HCT116 (cell line): ENCODE measurements at places on chromosomes 4 and X.
A peak's percentile ranks its signal among the peaks of the same experiment; 100 is the strongest.

GRCh38 chr4:137200322-137200721 is 332.0 kb downstream of the PCDH18 start:
- no peak for DNase-seq

GRCh38 chr4:22434895-22435294 is 81.0 kb downstream of the ADGRA3 start:
- DNase-seq: peak; percentile 13

DNA sequence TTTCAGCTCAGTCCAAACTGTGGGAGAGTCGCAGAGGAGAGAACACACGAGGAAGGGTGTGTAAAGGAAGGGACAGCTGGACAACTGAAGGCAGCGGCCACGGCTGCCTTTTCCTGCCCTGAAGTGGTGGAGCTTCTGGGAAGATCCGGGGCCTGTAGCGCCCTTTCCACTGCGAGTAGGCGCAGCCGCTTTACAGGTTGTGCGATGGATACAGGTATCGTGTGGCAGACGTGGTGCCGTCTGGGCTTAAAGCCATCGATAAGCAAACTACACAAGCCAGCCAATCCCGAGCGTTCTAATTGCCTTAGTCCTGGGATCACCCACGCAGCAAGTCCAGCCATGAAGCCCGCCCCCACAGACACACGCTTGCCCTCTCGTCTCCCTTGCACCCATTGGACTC is 15.4 kb downstream of the NKX6-1 start:
- no peak for DNase-seq

DNA sequence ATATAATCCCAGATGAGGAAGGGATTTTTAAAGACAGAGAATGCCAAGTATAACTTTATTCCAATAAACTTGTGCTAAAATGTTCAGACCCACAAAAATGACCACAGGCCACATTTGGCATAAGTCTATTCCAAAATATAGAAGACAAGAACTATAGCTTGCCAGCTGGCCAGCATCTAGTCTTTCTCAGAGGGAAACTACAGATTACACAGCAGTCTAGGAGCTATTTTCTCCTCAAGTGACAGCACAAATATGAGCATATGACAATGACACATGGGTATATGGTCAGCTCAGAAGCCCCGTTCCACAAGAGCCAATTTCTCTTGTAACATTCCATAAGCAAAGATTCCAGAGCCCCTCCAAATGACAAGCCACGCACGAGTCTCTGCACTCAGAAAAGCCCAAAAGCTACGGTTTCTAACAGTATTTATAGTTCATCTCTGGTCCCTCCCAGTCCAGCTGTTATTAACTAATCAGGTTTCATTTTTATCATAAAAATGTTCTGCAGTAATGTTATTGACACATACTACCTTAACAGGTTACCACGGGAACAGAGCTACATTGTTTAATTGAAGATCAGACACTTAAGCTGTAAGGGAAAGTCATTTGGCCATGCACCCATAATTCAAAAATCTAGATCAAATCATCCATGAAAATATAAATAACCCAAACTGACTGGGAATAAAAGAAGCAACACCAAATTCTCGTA is 70.3 kb downstream of the RAB28 start:
- no peak for DNase-seq

DNA sequence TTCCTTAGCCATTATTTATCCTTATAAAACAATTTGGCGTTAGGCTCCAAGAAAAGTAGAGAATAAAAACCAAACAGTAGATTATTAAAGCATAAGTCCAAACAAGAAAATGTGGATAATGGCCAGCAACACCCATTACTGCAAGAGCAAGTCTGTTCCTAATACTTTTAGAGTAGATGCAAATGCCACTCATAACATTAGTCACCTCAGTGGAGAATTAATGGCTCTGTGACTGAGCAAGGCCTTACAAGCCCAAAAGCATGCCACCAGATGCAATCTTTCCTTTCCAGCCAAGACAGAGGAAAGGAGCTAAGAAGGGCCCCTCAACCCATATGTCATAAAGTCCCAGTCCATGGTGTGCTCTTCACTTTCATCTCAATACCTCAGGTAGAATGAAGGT is 373.8 kb downstream of the OPHN1 start:
- DNase-seq: no peak

DNA sequence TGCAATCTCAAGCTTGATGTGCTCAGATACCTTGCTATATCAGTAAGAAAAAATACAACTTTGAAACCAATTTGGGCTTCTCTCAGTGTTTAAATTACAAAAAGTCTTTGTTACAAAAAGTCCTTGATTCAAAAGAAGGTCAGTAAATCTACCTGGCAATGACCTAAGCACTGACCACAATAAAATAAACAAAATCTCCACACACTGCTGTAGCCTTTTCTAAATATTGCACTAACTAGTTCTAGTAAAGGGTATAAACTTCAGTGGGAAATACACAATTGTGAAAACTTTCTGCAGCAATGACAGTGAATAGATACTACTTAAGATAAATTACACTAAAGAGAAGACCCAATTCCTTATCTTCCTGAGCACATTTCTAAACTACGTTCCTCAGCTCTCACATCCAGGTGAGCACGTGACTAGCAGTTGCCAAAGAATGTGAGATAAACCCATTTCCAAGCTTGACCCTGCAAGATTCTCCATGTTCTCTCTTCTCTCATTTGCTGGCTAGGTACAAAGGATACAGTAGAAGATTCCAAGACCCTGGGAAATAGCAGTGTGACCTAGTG is 81.4 kb upstream of the GPR34 start:
- no peak for DNase-seq

- DNase-seq: no peak
Observed at GRCh38 chr4:187118602-187119120, 395.0 kb upstream of the FAT1 start.

- no peak for DNase-seq
Observed at GRCh38 chr4:44725166-44725565, 1.2 kb downstream of the GNPDA2 start.

- no peak for DNase-seq
Observed at GRCh38 chr4:176608346-176608745, 184.4 kb downstream of the VEGFC start.

DNA sequence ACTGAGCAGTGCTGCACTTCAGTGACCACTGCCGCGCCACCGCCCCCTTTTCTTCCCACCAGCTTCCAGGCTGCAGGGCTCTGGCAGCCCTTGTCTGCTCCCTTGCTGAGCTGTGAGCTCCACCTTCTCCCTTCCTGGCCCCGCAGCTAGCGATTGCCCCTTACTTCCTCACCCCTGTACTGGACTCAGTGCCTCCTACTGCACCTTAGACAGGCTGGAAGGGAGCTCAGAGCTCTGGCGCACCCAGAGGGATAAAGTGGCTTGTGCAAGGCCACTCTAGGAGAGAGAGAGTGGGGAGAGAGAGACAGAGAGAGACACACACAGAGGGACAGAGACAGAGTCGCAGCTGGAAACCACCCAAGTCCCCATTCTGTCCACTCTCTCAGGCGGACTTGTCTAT is 6.0 kb downstream of the RASL11B start:
- DNase-seq: no peak

- no peak for DNase-seq
Observed at GRCh38 chr4:124934916-124935315, 222.4 kb upstream of the ANKRD50 start.

DNA sequence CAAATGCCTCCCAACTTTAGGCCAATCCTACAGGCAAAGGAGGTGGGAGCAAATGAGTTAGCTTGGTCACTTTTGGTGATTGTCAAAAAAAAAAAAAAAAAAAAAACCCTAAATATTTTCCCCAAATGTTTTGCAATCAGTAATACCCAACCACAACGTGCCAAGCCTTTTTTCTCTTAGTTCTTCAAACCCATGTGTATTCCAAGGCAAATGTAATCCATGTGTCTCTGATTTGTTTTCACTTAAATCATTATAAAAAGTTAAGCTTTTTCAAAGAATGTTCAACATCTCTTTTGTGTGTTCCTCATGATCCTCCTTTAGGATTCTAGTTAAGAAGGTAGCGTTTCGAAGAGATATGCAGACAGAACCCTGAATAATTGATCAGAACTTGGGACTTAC is 328.4 kb downstream of the PAPSS1 start:
- no peak for DNase-seq

GRCh38 chr4:77992581-77992980 is 64.5 kb upstream of the FRAS1 start:
- DNase-seq: no peak

GRCh38 chr4:153434190-153434589 is 32.0 kb upstream of the TMEM131L start:
- DNase-seq: no peak

- DNase-seq: peak; percentile 13
Observed at GRCh38 chr4:69054578-69055200, 41.6 kb upstream of the UGT2B7 start.
